Activated CD4-positive, alpha-beta T cell treated with anti-CD3 and anti-CD28 coated beads for 36 hours (primary cell): ENCODE measurements at places on chromosomes 3 and 15. TPM values are rescaled to one million over a fixed set of nuclear protein-coding genes. Genes with fewer than 3 reads are reported as not detected.

The MED12L gene
- total RNA-seq = 3.0 TPM

The PEX5L gene
- not detected for total RNA-seq

The MINAR1 gene
- total RNA-seq = 0.39 TPM

The VWA5B2 gene
- total RNA-seq = not detected

The GCNT3 gene
- not detected for total RNA-seq

The PP2D1 gene
- total RNA-seq = not detected

The SNURF gene
- 2.5 TPM for total RNA-seq

The AGBL1 gene
- 0.05 TPM for total RNA-seq

The CPNE9 gene
- total RNA-seq = 0.30 TPM

The CHRNA5 gene
- 8.5 TPM for total RNA-seq

The PAQR5 gene
- 0.05 TPM for total RNA-seq

The A4GNT gene
- not detected for total RNA-seq

The TGM4 gene
- total RNA-seq = not detected

DNA sequence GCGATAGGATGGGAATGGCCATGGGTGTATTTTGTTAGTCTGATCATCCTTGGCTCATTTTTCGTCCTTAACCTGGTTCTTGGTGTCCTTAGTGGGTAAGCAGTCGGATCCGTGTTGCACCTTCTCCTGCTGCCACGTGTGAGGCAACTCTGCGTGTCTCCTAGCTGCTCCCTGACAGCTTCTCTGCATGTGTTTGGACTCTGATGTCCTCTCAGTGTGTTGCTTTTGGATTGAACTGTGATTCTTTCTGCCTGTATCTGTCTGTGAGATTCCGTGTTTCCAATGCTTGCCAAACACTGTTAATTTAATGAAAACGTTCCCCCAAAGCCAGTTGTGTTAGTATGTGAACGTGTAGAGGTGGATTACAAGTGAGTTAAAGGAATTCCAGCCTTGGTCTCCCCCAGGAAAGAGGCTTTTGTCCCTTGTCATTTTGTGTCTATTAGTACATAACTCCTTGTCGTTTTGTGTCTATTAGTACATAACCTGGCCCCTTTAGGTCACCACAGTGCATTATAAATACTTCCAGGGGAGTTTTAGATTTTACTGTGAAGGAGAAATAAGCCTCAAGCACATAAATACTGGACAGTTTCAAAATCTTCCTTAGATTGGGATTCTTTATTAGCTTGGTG lies 172.4 kb downstream of the CHDH start:
- DNase-seq = no peak
- no peak overlapping the region for H3K27ac ChIP-seq
- H3K4me3 ChIP-seq = no peak overlapping the region
- H3K4me1 ChIP-seq = no peaks in the 10 kb centered on the region

DNA sequence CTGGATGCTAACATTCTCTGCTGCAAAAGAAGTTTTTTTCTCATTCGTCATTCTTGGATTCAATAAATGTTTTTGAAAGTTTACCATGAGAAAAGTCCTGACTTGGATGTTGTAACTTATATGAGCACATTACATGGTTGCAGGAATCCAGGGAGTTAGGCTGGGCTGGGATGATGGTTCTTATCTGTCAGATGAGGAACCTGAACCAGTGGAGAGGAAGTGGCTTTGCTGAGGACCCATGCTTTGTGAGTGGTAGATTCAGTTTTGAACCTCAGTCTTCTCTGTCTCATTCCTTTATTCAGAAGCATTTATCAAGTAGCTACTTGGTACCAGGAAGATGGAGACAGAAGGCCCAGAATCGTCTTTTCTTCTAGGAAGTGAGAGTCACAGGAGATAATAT lies 3.7 kb upstream of the GASK1A start:
- H3K4me3 ChIP-seq = no peak overlapping the region
- H3K27me3 ChIP-seq = peaks cover 21% of the 10 kb centered on the region
- H3K27ac ChIP-seq = no peak overlapping the region
- no peak for DNase-seq

DNA sequence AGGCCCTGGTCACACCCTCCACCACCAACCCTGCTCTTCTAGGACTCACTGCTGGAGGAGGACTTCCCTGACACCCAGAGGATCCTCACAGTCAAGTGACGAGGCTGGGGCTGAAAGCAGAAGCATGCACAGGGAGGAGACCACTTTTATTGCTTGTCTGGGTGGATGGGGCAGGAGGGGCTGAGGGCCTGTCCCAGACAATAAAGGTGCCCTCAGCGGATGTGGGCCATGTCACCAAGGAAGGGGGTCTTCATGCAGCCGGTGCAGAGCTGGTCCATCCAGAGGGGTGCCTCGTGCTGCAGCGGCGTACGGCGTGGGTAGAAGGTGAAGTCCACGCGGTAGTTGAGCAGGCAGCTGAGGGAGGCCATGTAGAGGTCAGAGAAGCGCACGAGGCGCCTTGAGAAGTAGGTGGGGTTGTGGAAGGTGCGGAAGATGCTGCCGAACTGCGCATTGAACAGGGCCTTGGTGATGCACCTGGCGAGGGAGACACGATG lies 9.4 kb downstream of the NT5DC2 start:
- no peak overlapping the region for H3K4me3 ChIP-seq
- H3K4me1 ChIP-seq = no peaks in the 10 kb centered on the region
- H3K27ac ChIP-seq = no peak overlapping the region
- DNase-seq = no peak

- peaks cover 79% of the 10 kb centered on the region for H3K4me1 ChIP-seq
- H3K27me3 ChIP-seq = no peaks in the 10 kb centered on the region
- peak overlapping the region; percentile 97 for H3K27ac ChIP-seq
- peaks cover 46% of the 10 kb centered on the region for H3K36me3 ChIP-seq
- no peak overlapping the region for H3K4me3 ChIP-seq
Observed at GRCh38 chr15:55240125-55240760, 43.5 kb upstream of the RSL24D1 start.

DNA sequence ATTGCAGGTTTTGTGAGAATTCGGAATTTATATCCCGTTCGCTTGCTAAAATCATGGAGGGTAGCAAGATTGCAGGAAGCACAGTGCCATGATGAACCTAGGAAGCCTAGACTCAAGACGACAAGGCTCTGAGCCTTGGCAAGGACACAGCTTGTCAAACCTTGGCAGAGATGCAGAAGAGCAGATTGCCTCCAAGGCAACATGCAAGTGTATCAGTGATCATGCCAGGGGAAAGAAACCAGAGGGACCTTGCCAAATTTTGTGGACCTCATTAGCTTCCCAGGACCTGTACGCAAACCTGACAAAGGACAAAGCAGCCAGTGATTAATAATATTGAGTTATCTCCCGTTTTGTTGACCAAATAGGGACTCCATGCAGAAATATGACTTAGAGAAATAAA lies 159.7 kb downstream of the GOLIM4 start:
- H3K27me3 ChIP-seq = peaks cover 1% of the 10 kb centered on the region
- H3K4me1 ChIP-seq = no peaks in the 10 kb centered on the region
- H3K4me3 ChIP-seq = no peak overlapping the region
- DNase-seq = no peak
- no peaks in the 10 kb centered on the region for H3K36me3 ChIP-seq

DNA sequence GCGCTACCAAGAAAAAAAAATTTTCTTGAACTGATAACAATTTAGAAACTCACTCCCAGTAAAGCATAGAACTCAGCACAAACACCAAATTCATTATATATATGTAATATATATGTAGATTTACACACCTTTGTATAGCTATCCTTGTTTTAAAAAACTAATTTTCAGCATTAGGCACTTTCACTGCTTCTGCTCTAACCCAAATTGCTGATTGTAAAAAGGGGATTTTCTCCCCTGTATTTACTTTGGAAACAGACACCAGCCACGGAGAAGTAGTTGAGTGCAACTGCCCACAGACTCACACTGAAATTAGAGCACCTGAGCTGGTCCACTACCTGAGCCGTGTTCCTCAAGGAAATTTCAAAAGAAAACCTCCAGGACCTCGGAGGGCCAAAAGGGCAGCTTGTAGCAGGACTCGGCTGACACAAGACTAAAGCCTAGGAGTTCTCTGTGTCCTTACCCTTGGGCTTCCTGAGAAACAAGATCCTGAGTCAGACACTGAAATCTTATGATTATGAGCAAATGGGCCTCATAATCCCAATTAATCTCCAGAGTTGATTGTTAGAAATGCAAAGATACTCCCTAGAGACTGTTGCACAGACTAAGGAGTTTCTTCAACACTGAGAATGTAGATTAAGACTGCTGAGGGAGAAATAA lies 106.0 kb downstream of the TNIK start:
- H3K36me3 ChIP-seq = peaks cover 2% of the 10 kb centered on the region
- H3K27ac ChIP-seq = no peak overlapping the region
- H3K4me1 ChIP-seq = peaks cover 85% of the 10 kb centered on the region
- H3K27me3 ChIP-seq = no peaks in the 10 kb centered on the region

DNA sequence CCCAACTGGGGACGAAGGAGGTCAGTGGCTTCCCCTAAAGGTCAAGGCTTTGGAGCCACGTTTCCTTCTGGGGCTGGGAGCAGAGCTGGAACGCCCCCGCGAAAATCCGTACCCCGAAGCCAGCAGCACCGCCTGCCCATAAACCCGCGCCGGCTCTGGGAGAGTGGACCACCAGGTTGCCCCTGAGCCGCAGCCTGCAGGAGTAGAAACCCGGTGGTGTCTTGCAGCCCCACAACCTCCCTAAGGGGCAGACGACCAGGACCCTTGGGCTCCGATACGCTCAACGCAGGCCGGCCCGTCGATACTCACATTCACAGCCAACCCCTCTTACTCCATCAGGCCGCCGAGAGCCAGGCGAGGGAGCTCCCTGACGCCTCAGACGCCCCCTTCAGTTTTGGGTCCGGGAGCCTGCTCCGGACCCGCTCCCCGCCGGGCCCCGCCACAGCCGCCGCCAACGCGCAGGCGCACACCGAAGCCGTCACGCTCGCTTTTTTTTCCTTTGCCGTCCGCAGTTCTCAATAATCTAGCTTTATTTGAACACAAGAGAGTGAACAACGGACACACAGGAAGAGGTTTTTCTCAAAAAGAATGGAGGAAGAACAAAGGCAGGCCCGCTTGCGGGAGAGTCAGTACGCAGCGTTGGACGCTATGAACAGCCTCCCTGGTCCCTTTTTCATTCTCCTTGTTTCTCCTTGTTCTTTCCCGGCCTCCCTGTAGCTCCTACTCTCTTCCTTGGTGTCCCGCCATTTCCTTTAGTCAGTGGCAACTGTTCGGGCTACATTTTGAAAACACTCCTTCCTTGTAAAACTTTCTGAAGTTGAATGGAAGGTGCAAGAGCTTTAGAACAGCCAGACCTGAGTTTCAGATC lies at the start of gene ZNF106:
Gene ZNF106, minus strand, starts transcription at position 471 of the 868 bp plus-strand sequence. CDS start 18,852 bp downstream, outside the sequence.
- H3K27ac ChIP-seq = peak within 1 kb of the TSS; percentile 89
- H3K27me3 ChIP-seq = no peaks in the 10 kb centered on the region
- peak within 1 kb of the TSS; percentile 81 for H3K4me3 ChIP-seq
- H3K4me1 ChIP-seq = peaks cover 47% of the 10 kb centered on the region

- DNase-seq = no peak
- no peaks in the 10 kb centered on the region for H3K36me3 ChIP-seq
- H3K4me3 ChIP-seq = no peak overlapping the region
- H3K4me1 ChIP-seq = no peaks in the 10 kb centered on the region
Observed at GRCh38 chr3:23669541-23670255, 136.1 kb upstream of the UBE2E1 start.

DNA sequence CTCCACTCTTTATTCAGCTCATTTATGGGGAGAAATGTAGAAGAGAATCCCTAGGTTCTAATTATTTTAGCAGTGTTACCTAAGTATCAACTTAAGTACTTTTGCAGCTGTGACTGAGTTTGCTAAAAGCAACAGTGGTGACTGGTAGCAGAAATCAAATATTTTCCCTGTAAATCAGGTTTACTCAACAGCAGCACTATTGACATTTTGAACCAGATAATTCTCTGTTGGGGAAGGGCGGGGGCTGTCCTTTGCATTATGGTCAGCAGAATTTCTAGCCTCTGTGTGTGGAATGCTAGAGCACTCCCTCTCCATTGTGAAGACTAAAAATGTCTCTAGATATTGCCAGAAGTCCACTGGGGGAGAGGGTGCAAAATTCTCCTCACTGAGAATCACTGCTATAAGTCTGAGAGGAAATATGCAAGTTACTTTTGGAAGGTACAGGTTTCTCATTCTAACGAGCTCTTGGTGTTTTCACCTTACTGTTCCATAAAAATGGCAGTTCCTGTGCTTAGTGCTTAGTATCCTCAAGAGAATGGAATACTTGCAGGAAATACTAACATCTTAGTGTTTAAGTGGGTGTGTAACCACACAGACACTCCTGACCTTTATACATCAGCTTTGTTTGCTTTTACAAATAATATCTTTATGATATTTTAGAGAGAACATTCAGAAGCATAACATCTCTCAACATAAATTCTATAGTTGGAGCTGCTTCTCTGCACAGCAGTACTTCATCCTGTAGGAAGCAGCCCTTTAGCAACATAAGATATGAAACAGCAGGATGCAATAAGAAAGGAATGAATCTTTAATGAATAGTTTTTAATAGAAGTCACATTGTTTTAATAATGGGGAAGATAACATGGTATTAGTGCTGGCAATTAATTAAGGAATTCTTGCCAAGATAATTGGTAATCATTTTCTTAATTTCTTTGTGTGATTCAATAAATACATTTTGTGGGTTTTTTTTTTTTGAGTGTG lies 246.5 kb upstream of the GOLIM4 start:
- no peak for DNase-seq
- no peak overlapping the region for H3K27ac ChIP-seq
- no peak overlapping the region for H3K4me3 ChIP-seq
- no peaks in the 10 kb centered on the region for H3K27me3 ChIP-seq
- H3K4me1 ChIP-seq = no peaks in the 10 kb centered on the region

GRCh38 chr15:81315452-81316175 lies 8.3 kb downstream of the STARD5 start:
- peak overlapping the region; percentile 63 for H3K27ac ChIP-seq
- H3K27me3 ChIP-seq = no peaks in the 10 kb centered on the region
- H3K4me1 ChIP-seq = peaks cover 49% of the 10 kb centered on the region
- H3K36me3 ChIP-seq = peaks cover 68% of the 10 kb centered on the region
- no peak overlapping the region for H3K4me3 ChIP-seq
- peak; percentile 47 for DNase-seq

DNA sequence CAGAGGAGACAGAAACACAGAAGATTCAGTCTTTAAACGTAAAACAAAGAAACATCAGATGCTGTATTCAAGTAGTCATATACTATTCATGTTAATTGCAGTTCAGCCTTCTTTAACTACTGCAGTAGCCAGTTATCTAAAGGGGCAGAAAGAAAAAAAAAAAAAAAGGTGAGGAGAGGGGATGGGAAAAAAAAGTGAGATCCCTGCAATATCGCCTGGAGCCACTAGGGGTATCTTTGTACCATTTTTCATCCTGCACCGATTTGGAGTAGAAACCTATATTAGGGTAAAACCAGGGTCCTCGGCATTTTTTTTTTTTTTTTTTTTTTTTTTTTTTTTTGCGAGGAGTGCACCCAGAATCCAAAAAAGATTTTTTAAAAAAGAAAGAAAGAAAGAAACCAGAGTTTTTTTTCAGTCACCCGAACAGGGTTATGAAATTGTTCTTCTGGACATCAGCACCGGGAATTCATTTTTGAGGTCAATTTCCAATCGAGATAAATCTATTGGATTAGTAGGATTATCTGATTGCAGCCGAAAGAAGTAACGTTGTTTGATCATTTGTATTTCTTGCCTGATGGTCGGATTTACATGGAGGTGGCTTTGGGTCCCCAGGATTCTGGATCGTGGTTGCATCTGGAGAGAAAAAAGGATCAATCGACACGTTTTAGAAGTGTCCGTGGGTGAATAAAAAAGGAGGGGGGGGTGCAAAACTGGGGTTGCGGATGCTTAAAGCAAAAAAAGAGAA lies 186.7 kb downstream of the NLGN1 start:
- no peak for DNase-seq
- peaks cover 18% of the 10 kb centered on the region for H3K27me3 ChIP-seq
- H3K36me3 ChIP-seq = no peaks in the 10 kb centered on the region
